AML-193 (cell line): ENCODE measurements at places on chromosomes 7 and 10.

DNA sequence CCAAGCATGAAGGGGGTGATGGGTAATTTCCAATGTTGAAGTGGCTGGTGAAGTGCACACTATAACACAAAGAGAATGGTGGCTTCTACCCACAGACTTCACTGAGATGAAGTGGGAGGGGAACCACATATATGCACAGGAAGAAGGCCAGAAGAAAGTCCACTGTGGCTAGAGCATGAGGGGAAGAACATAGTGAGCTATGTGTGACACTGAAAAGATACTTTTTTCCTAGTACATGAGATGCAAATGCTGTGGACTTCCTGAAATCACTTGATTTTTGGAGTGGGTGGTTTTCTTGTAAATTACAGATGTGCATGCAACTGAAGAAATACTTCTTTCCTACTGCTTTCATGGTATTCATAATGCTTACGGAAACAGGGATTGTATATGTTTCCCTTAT, 115.6 kb upstream of the PHYHIPL start:
- DNase-seq = no peak

- DNase-seq = no peak
Observed at GRCh38 chr7:87784424-87784823, 91.7 kb downstream of the SLC25A40 start.

GRCh38 chr10:11670381-11670780, 58.9 kb upstream of the USP6NL start:
- no peak for DNase-seq

GRCh38 chr7:167090-167855, 25.1 kb upstream of the FAM20C start:
- DNase-seq = no peak
